ENCODE measurements at places on chromosomes 12 and 14. TPM values are rescaled to one million over a fixed set of nuclear protein-coding genes. Genes with fewer than 3 reads are reported as not detected.

The ADIPOR2 gene
- total RNA-seq, result 29.0 TPM

The SERPINA12 gene
- not detected for total RNA-seq

The PNP gene
- 79.4 TPM for total RNA-seq

The SERPINA10 gene
- total RNA-seq, result not detected

The G2E3 gene
- total RNA-seq, result 24.5 TPM

The CLEC4C gene
- not detected for total RNA-seq

The SPIC gene
- total RNA-seq, result not detected

The SRRM4 gene
- not detected for total RNA-seq

The SEL1L gene
- total RNA-seq, result 44.2 TPM

The PRKD1 gene
- total RNA-seq, result not detected

The DHH gene
- 0.12 TPM for total RNA-seq

Measured in T-cell (primary cell).